ENCODE measurements at places on chromosomes 11 and 22. TPM values are rescaled to one million over a fixed set of nuclear protein-coding genes. Genes with fewer than 3 reads are reported as not detected.

GRCh38 chr11:46450846-46451477, 59.4 kb upstream of the CHRM4 start:
- DNase-seq: no peak
- H3K36me3 ChIP-seq: peaks cover 2% of the 10 kb centered on the region
- H3K4me1 ChIP-seq: peaks cover 7% of the 10 kb centered on the region
- H3K27me3 ChIP-seq: no peaks in the 10 kb centered on the region
- no peak overlapping the region for H3K4me3 ChIP-seq
- no peak overlapping the region for H3K27ac ChIP-seq

GRCh38 chr11:112421879-112422278, 161.2 kb upstream of the PLET1 start:
- no peaks in the 10 kb centered on the region for H3K36me3 ChIP-seq
- H3K4me3 ChIP-seq: no peak overlapping the region
- peak; percentile 38 for DNase-seq
- H3K27ac ChIP-seq: no peak overlapping the region
- H3K4me1 ChIP-seq: peaks cover 5% of the 10 kb centered on the region

DNA sequence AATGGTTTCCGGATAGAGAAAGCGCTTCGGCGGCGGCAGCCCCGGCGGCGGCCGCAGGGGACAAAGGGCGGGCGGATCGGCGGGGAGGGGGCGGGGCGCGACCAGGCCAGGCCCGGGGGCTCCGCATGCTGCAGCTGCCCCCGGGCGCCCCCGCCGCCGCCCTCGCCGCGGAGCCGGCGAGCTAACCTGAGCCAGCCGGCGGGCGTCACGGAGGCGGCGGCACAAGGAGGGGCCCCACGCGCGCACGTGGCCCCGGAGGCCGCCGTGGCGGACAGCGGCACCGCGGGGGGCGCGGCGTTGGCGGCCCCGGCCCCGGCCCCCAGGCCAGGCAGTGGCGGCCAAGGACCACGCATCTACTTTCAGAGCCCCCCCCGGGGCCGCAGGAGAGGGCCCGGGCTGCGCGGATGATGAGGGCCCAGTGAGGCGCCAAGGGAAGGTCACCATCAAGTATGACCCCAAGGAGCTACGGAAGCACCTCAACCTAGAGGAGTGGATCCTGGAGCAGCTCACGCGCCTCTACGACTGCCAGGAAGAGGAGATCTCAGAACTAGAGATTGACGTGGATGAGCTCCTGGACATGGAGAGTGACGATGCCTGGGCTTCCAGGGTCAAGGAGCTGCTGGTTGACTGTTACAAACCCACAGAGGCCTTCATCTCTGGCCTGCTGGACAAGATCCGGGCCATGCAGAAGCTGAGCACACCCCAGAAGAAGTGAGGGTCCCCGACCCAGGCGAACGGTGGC, 15.7 kb downstream of the PIK3IP1 start:
- no peak overlapping the region for H3K4me3 ChIP-seq
- H3K27me3 ChIP-seq: no peaks in the 10 kb centered on the region
- no peaks in the 10 kb centered on the region for H3K4me1 ChIP-seq
- peaks cover 23% of the 10 kb centered on the region for H3K36me3 ChIP-seq
- DNase-seq: no peak
- no peak overlapping the region for H3K27ac ChIP-seq

- H3K4me3 ChIP-seq: no peak overlapping the region
- no peak for DNase-seq
- H3K4me1 ChIP-seq: no peaks in the 10 kb centered on the region
Observed at GRCh38 chr11:113638376-113638775, 67.7 kb downstream of the TMPRSS5 start.

ACTN3 gene
- 45.7 TPM for total RNA-seq

- H3K4me3 ChIP-seq: no peak overlapping the region
- peak overlapping the region; percentile 14 for H3K27ac ChIP-seq
- H3K27me3 ChIP-seq: no peaks in the 10 kb centered on the region
- DNase-seq: no peak
- H3K4me1 ChIP-seq: peaks cover 6% of the 10 kb centered on the region
- H3K36me3 ChIP-seq: peaks cover 28% of the 10 kb centered on the region
Observed at GRCh38 chr22:36374603-36375024, 13.2 kb downstream of the MYH9 start.

DDX25 gene
- 7.4 TPM for total RNA-seq

DNA sequence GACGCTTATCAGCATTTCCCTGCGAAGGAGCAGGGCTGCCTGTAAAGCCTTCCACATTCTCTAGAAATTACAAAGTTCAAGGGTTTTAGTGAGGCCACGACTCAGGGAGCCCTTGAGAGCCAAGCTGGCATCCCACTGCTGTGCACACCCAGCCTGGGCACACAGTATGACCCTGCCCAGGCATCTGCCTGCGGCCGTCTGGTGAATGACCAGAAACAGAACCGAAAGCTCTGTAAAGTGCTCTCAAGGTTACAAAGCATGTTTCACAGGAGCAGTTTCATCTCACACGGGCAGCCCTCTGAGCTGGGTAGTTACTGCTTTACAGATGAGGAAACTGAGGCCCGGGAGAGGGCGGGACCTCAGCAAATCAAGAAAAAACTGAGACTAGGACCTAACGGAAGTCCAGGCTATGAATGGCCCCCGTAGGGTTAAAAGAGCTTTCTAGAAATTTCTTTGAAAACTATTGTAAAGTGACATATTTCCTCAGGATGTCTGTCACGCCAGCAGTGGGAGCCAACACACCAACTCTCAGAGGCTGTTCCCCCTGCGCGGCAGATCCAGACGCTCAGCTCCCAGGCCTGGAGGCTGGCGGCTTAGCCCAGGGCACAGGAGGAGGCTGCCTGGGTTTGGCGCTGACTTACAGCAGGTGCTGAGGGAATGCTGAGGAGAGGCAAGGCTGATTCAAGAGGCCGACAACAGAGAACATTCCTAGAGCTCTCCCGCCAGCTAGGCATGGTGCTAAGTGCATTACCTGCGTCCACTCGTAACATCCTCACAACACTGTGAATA, 7.7 kb upstream of the TCF20 start:
- H3K36me3 ChIP-seq: peaks cover 8% of the 10 kb centered on the region
- H3K27ac ChIP-seq: no peak overlapping the region
- no peak overlapping the region for H3K4me3 ChIP-seq
- H3K4me1 ChIP-seq: peaks cover 3% of the 10 kb centered on the region
- no peaks in the 10 kb centered on the region for H3K27me3 ChIP-seq

- H3K27me3 ChIP-seq: peaks cover 37% of the 10 kb centered on the region
- H3K4me3 ChIP-seq: peak overlapping the region; percentile 56
- no peak overlapping the region for H3K27ac ChIP-seq
- no peak for DNase-seq
- H3K36me3 ChIP-seq: no peaks in the 10 kb centered on the region
Observed at GRCh38 chr22:50530580-50530876, 716 bp upstream of the TYMP start.

GRCh38 chr22:47691152-47691895, 928.9 kb downstream of the TBC1D22A start:
- no peaks in the 10 kb centered on the region for H3K27me3 ChIP-seq
- H3K36me3 ChIP-seq: peaks cover 3% of the 10 kb centered on the region
- H3K4me3 ChIP-seq: no peak overlapping the region
- H3K4me1 ChIP-seq: no peaks in the 10 kb centered on the region

DSCAML1 gene
- total RNA-seq: 0.42 TPM

FAT3 gene
- 19.1 TPM for total RNA-seq

GRCh38 chr11:7222619-7223018, 29.1 kb upstream of the SYT9 start:
- H3K27ac ChIP-seq: no peak overlapping the region
- H3K4me1 ChIP-seq: no peaks in the 10 kb centered on the region
- H3K27me3 ChIP-seq: no peaks in the 10 kb centered on the region
- H3K4me3 ChIP-seq: no peak overlapping the region
- H3K36me3 ChIP-seq: no peaks in the 10 kb centered on the region
- DNase-seq: no peak

OR52A1 gene
- total RNA-seq: 0.09 TPM

RTN4RL2 gene
- 7.0 TPM for total RNA-seq

GRCh38 chr11:128830290-128831173, 36.6 kb downstream of the KCNJ1 start:
- no peaks in the 10 kb centered on the region for H3K36me3 ChIP-seq
- 0 out of 2 replicates have a peak, but pooled peaks cover 4% of the 10 kb centered on the region for H3K4me1 ChIP-seq
- DNase-seq: no peak
- no peak overlapping the region for H3K27ac ChIP-seq
- H3K27me3 ChIP-seq: no peaks in the 10 kb centered on the region
- H3K4me3 ChIP-seq: no peak overlapping the region

DNA sequence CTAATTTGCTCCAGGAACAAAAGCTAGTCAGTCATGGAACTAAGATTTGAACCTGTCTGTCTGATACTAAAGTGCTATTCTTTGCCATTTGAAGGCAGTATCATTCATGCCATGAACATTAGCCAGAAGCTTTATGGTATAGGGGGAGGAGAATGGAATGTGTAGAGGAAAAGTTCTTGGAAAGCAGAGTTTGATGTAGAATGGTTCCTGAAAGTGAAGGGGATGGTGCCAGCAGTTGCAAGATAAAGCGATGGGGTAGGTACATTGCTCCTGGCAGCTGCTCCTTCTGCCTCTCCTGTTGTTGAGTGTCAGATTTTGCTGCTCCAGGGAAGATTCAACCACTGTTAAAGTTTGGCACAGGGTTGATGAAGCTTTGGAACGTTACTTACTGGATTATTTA, 53.4 kb downstream of the ARHGAP42 start:
- DNase-seq: no peak
- peaks cover 12% of the 10 kb centered on the region for H3K4me1 ChIP-seq
- H3K27me3 ChIP-seq: no peaks in the 10 kb centered on the region
- H3K36me3 ChIP-seq: peaks cover 23% of the 10 kb centered on the region
- H3K4me3 ChIP-seq: peak overlapping the region; percentile 0

TRIM51 gene
- total RNA-seq: not detected

GRCh38 chr11:75689863-75690609, 21.2 kb upstream of the MAP6 start:
- H3K27me3 ChIP-seq: no peaks in the 10 kb centered on the region
- no peaks in the 10 kb centered on the region for H3K4me1 ChIP-seq
- H3K27ac ChIP-seq: no peak overlapping the region

SULT4A1 gene
- total RNA-seq: 16.2 TPM

DNA sequence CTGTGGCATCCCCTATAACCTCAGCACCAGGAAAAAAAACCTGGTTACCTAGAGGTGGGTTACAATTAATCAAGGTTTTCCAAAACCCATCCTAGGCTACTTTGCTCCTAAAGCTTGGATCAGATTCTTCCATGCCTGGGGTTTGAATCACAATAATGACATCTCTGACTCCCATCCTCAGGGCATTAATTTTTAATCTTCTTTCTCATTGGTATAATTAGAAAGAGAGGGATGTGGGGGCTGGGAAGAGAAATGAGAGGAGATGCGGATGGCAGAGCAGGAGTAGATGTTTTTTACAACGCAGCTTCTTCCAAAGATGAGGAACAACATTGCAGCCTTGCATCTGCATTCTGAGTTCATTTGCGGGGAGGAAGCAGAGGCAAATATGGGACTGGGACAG, 117.2 kb upstream of the E2F8 start:
- no peak overlapping the region for H3K4me3 ChIP-seq
- no peak overlapping the region for H3K27ac ChIP-seq
- DNase-seq: no peak
- no peaks in the 10 kb centered on the region for H3K36me3 ChIP-seq
- no peaks in the 10 kb centered on the region for H3K27me3 ChIP-seq

DNA sequence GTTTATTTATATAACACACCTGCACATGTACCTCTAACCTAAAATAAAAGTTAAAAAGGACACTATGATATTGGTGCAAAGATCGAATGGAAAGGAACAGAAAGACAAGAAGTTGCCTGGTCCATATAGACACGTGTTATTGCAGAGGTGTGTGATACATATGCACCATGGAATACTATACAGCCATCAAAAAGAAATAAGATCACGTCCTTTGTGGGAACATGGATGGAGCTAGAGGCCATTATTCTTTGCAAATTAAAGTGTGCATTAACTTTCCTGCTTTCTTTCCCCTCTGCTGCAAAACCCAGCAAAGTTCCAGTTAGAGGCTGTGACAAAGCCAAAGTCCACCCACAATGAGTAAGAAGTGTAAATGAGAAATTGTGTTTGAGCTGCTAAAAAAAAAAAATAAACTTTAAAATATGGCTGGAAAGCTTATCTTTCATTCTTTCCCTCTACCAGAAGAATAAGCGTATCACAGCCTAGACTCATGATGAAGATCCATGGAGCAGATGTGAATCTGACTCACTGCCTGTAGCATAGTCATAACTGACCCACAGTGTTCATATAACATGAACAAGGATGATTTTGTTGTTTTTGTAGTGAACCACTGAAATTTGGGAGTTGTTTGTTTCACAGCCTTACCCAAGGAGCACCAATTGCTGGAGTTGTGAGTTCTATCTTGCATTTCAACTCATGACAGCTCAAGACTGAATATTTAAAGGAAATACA, 9.6 kb downstream of the OR52K1 start:
- no peak for DNase-seq
- H3K27ac ChIP-seq: no peak overlapping the region

DNA sequence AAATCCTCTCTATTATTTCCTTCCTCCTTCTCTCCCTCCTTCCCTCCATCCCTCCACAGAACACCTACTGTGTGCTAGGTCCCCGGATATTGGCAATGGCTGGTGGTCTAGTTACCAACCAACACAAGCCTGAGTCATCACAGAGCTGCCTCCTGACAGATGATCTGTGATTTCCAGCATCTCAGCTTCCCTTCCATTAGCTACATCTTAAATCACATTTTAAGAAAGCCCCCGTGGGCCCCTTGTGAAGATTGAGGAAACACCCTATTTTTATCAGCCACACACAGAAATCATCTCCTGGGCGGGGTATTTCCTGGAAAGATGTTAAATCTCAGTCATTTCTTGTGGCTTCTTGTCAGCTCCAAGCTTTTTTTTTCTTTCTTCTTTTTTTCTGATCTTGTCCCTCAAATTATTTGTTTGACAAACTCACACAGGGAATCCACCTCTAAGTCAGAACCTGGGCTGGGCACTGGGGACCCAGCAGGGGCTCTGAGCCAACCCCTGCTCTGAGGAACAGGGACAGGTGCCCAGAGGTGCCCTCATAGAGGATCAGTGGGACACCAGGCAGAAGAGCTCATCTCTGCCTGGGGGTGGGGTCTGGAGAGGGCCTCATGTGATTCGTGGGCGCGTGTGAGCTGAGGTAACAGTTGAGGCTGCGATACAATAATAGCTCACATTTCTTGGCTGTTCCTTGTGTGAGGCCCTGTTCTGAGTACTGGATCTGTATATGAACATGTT, 42.4 kb downstream of the CACNA1I start:
- no peak overlapping the region for H3K27ac ChIP-seq
- peaks cover 2% of the 10 kb centered on the region for H3K4me1 ChIP-seq
- no peaks in the 10 kb centered on the region for H3K36me3 ChIP-seq
- DNase-seq: no peak

DNA sequence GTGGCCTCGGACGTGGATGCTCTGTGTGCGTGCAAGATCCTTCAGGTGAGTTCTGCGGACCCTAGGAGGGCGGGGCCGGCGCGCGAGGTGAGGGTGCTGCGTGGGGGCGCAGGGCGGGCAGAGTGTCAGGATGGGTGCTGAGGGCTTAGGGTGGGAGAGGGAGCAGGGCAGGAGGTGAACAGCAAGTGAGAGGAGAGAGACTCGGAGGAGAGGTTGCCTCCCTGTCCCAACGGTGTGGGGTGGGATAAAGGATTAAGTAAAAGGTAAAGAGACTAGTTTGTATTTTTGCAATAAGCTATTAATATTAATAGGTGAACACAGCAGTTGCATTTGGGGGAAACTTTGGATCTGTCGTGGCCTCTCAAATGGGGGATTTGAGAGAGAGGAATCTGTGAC, 451 bp downstream of the CDC45 start:
- H3K27ac ChIP-seq: no peak overlapping the region
- H3K36me3 ChIP-seq: peaks cover 21% of the 10 kb centered on the region
- no peak for DNase-seq
- H3K4me1 ChIP-seq: peaks cover 3% of the 10 kb centered on the region
- H3K4me3 ChIP-seq: peak overlapping the region; percentile 98
- H3K27me3 ChIP-seq: no peaks in the 10 kb centered on the region
